Activated CD4-positive, alpha-beta T cell treated with anti-CD3 and anti-CD28 coated beads for 1 hour (primary cell): ENCODE measurements at places on chromosomes 12 and 14.

GRCh38 chr14:69002069-69002468 is 23.0 kb upstream of the ACTN1 start:
- DNase-seq = no peak

DNA sequence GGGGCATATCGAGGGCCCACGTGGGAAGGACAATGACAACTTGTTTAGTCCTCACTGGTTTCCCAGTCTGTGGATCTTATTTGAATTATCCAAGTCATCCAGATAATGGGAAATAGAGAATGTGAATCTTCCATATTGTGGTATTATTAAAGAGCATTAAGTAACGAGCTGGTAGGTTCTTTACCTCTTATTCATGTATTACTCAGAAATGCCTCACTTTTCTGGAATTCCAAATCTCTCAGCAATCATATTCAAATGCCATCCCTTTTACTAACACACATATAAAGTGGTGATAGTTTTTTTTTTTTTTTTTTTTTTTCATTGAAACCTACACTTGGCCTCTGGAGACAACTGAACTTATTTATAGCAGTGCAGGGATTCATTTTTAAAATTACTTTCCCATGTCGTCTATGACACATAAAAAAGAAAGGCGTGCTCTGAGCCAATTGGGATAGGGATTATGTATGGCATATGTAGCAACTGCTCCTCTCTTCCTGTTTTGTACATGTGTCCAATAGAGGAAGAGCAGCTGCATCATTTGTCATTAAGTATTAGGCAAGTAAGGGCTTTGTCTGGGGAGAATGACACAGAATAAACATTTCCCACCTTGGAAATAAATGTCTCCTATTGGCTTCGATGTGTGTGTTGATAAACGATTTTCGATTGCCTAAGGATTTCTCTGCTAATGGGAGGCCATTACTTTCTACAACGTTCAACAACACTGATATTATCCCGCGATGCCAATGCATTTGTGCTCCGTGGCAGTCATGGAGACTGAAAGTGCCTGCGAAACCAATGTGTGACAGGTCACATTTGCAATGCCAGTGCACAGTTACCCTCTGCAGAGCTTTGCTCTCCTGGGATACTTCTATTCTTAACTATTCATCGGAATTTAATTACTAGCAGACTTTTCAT is 78.6 kb upstream of the IFNG-AS1 start:
- DNase-seq = no peak

DNA sequence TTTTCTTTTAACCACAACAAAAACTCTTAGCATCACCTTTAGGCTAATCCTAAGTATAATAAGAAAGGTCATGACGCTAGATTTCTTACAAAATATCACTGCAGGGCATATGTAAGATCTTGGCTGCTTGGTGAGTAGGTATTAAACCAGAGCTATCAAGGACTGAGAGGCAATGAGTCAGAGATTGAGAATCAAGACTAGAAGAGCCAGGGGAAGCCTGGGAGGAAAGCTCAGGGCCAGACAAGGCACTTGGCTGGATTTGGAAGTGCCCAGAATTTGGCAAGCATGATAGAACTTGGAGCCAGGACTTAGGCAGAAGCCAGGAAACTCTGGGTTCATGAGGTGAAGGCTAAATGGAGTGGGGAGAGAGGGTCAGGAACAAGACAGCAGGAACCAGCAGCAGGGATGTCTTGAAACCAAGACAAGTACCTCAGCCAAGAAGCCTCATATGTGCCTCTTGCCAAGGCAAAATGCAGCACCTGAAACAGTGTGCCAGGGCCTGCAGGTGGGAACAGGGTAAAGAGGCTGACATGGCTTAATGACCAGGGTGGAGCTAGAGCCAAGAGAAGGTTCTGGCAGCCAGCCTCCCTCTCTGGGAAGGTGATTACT is 49.9 kb downstream of the PTHLH start:
- no peak for DNase-seq

DNA sequence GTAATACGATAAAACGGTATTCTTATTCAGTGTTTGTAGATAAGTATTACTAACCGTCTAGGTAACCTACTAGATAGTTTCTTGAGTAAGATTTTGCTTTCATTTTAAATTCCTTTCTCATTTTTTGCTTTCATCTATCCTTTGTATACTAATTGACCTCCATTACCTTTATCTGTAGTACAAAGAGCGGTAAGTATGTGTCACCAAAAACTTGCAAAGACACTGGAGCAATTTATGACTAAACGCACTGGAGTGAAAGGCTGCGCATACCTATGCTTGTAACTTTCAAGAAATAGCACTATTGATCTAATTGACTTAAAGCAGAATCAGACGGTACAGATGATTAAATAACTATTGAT is 1.7 kb downstream of the ARHGAP5 start:
- no peak for DNase-seq

GRCh38 chr12:76445462-76445861 is 97.2 kb upstream of the BBS10 start:
- no peak for DNase-seq

- no peak for DNase-seq
These were observed 12.1 kb upstream of the KRT83 start for GRCh38 chr12:52333321-52333720.

GRCh38 chr12:1287446-1287975 is 296.5 kb downstream of the ERC1 start:
- DNase-seq = no peak

GRCh38 chr14:58368956-58369355 is 26.8 kb upstream of the TOMM20L start:
- no peak for DNase-seq

DNA sequence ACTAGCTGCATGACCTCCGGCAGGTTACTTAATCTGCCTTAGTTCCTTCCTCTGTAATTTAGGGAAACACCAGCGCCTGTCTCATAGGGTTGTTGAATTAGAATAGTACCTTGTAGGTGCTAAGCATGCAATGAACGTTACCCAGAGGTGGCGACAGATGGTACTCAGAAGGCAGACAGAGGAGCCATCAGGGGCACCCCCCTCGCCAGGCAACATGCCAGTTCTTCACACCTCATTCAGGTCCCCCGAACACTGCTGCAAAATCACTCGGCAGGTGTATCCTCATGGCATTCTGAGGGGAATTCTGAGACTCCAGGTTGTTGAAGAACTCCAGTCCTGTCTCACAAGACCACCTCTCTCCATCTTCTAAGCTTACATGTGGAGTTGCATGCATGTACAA is 10.1 kb downstream of the ISM2 start:
- DNase-seq = no peak

DNA sequence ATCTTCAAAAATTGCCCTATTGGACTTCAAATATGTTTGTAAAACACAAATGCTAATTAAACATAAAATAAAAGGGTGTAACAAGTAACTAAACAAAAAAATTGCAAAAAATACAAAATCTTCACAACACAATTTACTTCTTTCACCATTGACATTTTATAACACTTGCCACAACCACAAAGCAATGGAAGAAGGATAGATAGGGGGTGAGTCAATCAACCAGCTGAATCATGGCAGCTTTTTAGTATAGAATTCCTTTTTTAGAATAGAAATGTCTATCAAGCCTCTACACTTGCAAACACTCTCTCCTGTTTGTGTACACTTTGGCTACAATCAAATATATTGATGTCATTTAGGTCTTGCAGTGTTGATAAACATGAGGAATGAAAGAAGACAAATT is 232.7 kb downstream of the SLC16A7 start:
- DNase-seq = no peak

DNA sequence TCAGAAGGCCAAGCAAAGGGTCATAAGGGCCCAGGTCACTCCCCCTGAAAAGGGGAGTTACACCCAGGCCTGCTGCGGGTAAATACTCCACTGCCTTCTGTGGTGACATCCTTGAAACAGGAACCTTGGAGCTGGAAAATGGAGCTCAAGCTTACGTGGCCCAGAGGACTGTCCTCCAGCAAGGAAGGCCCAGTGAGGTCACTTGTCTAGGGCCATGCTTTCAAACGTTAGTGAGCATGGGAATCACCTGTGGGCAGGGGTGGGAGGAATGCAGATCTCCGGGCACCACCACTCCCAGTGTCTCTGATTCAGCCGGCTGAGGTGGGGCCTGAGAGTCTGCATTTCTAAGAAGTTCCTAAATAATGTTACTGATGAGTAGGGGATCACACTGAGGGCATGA is 140.5 kb upstream of the CCND2 start:
- no peak for DNase-seq
